EH (cell line): ENCODE measurements at places on chromosomes 2 and 18.

DNA sequence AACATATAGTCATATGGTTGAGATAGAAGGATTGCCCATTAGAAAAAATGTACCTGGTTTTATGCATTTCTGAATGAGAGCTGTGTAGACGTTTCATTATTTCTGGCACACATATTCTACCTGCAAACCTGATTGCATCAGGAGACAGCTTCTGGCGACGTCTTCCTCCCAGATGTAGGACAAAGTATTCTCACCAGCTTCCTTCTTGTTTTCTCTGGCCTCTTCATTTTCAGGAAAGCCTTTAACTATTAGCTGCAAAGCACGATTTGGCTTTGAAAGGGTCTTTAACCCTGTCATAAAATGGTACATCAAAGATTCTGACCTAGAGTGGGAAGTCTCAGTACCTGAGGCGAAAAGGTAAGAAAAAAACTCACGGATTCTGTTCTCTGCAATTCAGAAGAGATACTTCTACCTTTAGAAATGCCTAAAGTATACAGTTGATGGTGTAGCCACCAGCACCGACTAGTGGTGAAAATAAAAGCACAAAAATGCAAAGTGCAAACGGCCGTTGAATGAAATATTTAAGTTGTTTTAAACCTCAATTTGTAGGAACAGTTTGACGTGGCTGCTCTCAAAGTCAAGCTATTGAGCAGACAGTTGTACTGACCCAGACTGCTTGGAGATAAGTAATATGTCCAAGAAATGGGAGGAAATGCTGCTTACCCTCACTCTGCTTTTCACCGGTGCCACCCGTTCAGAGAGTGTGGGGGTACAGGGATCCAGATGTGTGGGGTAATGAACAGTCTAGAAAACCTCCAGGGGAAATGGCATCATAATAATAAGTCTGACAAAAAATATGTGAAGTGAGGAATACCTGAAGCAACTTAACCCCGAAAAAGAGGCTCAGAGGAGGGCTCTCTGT, 20.2 kb downstream of the IL18RAP start:
- peak; percentile 30 for DNase-seq

DNA sequence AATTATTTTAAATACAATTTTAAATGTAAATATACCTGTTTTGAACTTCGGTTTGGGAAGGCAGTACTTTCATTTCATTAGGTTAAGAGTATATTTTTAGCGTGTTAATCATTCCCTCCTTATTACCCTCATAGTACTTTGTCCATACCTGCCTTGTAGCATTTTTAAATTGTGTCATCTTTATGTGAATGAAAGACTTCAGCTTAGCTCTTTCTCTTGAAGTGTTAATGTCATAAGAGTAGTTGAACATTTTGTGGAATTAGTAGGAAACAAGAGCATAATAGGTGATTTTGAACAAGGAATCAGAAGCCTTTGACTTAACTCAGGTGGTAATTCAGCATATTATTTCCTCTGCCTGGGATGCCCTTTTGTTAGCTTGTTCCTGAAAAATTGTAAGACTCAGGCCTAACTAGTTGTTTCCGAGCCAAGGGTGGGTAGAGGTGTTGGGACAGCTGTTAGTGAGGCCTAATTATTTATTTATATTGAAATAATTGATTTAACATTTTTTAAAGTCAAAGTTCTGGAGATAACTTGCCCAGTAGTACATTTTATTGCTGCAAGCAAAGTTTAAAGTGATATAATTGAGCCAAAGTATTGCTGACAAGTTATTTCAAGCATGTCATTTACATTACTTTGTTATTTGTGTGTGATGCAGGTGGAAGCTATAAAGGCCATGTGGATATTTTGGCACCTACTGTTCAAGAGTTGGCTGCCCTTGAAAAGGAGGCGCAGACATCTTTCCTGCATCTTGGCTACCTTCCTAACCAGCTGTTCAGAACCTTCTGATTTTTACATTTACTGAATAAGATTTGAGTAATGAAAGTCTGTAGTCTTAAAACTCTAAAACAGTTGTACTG, 38.7 kb downstream of the DDX1 start:
- no peak for DNase-seq

DNA sequence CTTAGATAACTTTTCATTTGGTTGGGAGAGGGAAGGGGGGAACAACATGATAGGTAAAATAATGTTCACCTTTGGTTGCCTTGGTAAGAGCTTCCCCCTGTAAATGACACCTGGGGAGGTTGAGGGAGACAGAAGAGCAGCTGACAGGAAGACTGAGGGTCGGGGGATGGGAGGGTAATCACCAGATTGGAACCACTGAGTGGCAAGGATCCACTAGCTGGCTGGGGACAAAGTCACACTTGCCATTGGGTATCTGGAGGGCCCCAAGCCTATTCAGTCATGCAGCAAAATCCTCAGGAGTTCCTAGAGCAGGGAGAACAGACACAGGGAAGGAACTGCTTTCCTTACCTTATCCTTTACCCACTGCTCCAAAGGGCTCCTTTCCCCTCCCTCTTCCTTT, 84.3 kb downstream of the MAPK4 start:
- DNase-seq, result no peak

GRCh38 chr18:22168360-22168921, 948 bp upstream of the GATA6 start:
- DNase-seq, result no peak

- peak; percentile 20 for DNase-seq
These were observed 6.4 kb upstream of the SLC8A1 start for GRCh38 chr2:40458271-40458794.

GRCh38 chr2:66364495-66365333, 70.2 kb upstream of the MEIS1 start:
- peak; percentile 76 for DNase-seq

- DNase-seq, result no peak
These were observed 178.3 kb upstream of the GATA6 start for GRCh38 chr18:21991081-21991534.

- no peak for DNase-seq
These were observed 22.7 kb downstream of the ALPK2 start for GRCh38 chr18:58606236-58606635.

DNA sequence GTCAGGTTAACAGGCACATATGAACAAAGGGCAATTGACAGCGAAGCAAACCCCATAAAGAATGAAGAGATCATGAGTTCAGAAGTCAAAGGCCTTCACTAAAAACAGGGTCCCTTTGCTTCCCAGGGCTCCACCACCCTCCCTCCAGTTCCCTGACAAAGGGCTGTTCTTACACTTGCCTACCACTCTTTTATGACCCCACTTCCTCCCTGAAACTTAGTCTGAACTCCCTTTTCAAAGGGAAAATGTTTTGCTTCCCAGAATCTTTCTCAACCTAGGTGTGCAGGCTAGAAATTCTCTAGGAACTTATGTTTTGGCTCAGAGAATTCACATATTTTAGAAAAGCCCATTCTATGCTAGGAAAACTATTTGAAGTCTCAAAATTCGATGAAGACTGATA, 86.0 kb upstream of the ITGA4 start:
- DNase-seq, result peak; percentile 7

- DNase-seq, result no peak
These were observed 53.1 kb downstream of the APOB start for GRCh38 chr2:20990442-20991430.

DNA sequence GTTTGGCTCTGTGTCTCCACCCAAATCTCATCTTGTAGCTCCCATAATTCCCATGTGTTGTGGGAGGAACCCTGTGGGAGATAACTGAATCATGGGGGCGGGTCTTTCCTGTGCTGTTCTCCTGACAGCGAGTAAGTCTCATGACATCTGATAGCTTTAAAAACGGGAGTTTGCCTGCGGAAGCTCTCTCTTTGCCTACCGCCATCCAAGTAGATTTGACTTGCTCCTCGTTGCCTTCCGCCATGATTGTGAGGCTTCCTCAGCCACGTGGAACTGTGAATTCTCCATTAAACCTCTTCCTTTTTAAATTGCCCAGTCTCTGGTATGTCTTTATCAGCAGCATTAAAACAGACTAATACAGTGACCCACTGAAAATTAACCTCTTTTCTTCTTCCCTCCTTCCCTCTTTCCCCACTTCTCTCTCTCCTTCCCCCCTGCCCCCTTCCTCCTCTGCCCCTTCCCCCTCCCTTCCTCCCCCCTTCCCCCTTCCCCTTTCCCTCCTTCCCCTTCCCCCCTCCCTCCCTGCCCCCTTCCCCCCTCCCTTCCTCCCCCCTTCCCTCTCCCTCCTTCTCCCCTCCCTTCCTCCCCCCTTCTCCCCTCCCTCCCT, 818.8 kb downstream of the SLC4A3 start:
- no peak for DNase-seq

DNA sequence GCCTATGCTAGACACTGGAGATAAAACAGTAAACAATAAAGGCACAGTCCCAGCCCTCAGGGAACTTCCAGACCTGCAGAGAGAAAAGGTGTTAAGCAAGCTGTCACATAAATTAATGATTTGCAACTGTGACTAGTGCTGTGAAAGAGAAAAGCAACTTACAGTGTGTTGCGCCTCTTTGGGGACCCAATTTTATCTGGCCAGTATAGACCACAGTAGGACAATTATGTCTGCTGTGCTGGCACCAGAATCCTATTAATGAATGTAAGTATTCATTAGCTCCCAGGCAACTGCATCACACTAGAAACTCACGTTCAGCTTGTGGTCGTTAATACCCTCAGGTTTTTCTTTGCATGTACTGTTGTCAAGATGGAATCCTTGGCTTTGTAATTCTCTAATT, 55.3 kb upstream of the CHST9 start:
- DNase-seq, result no peak

GRCh38 chr2:230711224-230711623, 1.4 kb upstream of the CAB39 start:
- no peak for DNase-seq

- peak; percentile 63 for DNase-seq
These were observed 73.1 kb downstream of the MEMO1 start for GRCh38 chr2:31937741-31938140.

DNA sequence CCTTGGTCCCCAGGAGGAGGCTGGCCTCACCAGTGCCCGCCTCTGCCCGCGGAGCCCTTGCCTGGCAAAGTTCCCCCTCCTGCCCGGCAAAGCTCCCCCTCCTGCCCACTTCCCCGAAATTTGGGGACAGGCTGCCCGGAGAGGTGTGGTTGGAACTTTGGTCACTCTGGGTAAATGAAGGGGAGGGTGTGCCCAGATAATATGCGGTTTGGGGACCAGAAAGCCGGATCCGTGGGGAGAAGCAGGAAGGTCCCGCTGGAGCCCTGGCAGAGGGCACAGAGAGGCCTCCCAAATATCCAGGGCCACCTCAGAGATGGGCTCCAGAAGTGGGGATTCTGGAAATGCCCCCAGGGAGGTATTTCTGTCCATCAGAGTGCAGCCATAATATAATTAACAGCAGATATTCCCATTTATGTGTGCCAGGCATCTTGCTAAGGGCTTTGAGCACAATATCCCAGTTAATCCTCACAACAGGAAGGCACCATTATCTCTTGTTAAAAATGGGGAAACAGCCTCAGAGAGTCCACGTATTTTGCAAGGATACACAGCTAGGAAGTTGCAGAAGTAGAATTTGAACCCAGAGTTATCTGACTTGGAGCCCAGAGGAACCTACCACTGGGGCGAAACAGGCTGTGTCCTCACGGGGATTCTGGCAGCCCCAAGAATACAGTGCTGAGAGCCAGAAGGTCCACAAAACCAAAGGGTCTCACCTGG, 914 bp downstream of the STEAP3 start:
- no peak for DNase-seq

- DNase-seq, result no peak
These were observed 156.9 kb downstream of the SETBP1 start for GRCh38 chr18:44837482-44838180.

GRCh38 chr2:152560166-152560565, 157.1 kb downstream of the PRPF40A start:
- peak; percentile 83 for DNase-seq

- DNase-seq, result no peak
These were observed 263.8 kb downstream of the TCF4 start for GRCh38 chr18:55324166-55324565.

DNA sequence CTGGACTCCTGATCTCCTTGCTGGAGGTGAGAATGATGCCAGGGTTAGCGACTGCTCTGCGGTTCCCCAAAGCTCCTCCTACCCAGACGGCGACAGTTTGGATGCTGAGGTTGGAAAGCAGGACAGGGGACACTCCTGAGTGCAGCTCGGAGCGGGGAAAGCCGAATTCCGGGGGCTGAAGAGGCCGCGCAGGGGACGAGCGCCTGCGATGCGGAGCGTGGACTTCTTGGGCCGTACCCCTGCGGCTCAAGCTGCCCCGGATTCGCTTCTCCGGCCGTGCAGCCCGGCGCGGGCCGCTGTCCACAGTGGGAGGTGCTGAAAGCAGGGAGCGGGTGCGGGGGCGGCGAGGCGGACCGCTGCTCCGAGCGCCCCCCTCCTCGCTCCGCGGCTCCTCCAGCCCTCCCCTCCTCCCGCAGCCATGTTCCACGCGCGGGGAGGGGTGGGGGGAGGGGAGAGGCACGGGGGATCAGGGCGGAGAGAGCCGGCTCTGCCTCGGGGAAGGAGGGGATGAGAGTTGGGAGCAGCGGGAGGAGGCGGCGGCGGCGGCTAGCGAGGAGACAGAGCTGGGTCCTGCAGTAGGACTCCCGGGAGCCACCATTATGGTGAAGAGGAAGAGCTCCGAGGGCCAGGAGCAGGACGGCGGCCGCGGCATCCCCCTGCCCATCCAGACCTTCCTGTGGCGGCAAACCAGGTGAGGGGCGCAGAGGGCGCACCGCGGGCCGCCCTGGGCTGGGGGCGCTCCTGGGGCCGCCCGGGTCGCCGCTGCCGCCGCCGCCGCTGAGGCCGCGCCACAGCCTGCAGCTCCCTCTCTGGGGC, at the start of gene UNC80:
UNC80 (plus strand) TSS at position 359 of the 816 bp plus-strand sequence; CDS start at position 600, 241 bp downstream.
- DNase-seq, result peak; percentile 55

DNA sequence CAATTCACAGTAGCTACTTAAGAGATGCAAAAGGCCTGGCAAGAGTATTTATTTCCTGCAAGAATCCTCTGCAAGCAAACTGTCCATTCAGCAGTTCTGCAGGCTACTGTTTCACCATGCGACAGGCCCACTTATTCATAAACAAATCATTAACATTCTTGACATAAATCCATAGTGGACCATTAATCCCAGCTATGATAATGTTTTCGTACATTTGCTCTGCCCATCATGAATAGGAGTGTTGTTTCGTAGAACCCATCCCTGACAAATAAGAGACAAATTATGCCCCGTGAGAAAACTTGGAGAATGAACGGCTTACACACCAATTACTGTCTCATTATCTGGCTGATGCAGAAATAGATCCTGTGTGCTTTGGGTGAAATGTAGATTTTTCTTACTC, 65.4 kb downstream of the PID1 start:
- DNase-seq, result no peak

DNA sequence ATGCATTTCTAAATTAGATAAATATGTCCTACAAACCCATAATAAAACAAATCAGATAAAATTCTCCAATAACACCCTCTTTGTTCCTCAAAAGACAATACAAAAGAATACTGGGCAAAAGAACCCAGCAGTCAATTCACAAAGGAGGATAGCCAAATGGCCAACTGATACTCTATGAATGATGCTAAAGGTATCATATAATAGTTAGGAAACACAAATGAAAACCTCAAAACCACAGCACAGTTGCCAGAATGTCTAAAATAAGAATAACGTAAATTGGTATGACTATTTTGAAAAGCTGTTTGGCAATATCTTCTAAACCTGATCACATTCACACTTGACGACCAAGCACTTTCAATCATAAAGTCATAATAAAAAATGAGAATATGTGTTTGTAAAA, 315.4 kb downstream of the CDH7 start:
- no peak for DNase-seq
